Calu3 (cell line): ENCODE measurements at places on chromosomes 6 and 20. TPM values are rescaled to one million over a fixed set of nuclear protein-coding genes. Genes with fewer than 3 reads are reported as not detected.

- peak; percentile 51 for DNase-seq
These were observed 1.0 kb downstream of the CALHM6 start for GRCh38 chr6:116461932-116462885.

DNA sequence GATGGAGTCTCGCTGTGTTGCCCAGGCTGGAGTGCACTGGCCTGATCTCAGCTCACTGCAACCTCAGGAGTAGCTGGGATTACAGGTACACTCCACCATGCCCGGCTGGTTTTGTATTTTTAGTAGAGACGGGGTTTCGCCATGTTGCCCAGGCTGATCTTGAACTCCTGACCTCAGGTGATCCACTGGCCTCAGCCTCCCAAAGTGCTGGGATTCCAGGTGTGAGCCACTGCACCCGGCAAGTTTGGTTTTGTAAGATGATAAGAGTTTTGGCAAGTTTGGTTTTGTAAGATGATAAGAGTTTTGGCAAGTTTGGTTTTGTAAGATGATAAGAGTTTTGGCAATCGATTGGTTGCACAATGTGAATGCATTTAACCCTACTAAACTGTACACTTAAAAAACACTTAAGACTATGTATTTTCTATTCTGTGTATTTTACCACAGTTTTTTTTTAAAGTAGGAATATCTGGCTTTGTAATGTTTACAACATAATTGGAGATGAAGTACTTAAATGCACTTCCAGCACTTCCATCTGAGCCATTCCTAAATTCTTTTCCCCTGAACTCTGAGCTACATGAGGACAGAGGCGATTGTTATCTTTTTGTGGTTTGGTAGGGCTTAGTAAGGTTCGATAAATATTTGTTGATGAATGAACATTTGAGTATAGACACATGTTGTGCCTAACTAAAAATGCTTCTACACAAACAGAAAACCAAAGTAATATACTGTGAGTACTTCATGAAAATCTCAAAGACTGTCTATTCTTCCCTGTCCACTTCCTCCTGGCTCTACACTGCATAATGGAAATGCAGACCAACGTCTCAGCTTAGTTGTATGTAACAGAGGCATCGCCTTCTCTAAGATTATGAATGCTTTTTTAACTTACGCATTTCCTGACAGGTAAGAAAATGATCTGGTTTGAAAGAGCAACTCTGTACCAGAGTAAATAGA is 18.8 kb downstream of the SAMHD1 start:
- no peak for DNase-seq

DNA sequence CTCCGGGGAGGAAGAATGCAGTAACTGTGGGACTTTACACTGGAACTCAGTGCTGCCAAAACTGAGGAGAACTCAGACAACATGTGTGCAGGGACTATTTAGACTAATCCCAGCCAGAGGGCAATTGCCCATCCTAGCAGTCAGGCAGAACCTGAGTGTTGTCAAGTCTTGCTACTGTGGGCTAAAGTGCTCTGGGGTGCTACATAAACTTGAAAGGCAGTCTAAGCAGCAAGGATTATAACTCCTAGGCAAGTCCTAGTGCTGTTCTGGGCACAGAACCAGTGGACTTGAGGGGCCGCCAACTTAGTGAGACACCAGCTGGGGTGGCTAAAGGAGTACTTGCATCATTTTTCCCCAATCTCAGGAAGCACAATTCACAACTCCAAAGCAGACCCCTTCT is 363.8 kb upstream of the PTCHD4 start:
- DNase-seq = no peak

DNA sequence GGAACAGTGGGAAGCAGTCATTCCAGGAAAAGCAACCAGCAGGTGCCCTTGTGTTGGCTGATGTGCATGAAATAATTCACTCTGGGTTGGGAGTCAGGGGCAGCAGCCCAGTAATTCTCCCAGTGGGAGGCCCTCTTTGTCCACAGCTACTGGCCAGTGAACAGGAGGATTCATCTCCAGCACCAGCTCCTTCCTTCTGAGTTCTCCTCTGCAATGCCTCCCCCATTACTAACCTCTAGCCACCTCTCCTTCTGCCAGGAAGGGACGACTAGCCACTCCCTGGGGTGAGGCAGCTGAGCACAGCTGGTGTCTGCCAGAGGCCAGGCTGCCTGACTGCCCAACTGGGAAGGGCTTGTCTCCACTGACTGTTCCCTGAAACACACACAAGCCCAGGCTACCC is 12.5 kb upstream of the R3HDML start:
- no peak for DNase-seq

GRCh38 chr6:34709386-34709785 is 12.8 kb upstream of the ILRUN start:
- DNase-seq = no peak

Gene OR2H2
- total RNA-seq = not detected in 2 replicates

Gene BPIFB1
- total RNA-seq = 8.5 and 9.2 TPM in 2 replicates
